ENCODE measurements at places on chromosomes 5 and 9.

DNA sequence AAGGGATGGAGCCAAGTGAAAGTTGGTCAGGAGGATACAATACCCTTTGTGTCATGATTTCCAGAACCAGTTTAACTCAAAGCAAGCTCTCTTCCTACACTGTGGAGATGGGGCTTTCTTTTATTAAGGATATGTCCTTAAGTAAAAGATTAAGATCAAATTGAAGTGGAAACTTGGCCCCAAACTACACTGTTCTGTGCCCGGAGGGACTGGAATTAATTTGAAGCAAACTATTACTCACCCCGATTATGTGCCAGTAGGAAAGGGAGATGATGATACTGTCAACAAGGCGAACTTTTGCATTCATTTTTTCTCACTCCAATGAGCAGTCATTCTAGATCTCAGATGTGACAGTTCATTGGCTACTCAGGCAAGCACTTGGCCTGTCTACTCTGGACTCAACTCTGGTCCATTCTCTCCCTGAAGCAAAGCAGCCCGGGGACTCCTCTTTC, 186.7 kb downstream of the NTRK2 start:
- no peak for DNase-seq

GRCh38 chr9:126533926-126534310, 79.8 kb upstream of the LMX1B start:
- DNase-seq = no peak

DNA sequence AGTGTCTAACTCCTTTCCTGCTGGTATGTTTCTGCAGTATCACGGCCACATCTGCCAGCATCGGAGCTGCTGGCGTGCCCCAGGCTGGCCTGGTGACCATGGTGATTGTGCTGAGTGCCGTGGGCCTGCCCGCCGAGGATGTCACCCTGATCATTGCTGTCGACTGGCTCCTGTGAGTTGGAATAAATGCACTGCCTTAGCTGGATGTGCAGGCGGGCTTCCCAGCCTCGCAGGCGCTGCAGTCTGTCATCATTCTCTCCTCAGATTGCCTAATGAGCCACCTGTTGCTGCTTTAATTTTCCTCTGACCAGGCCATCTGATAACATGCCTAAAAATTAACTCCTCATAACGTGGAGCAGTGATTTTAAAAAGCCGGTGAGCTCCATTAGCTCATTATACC, 79.1 kb upstream of the PLPP6 start:
- DNase-seq = no peak

- DNase-seq = no peak
Measured at GRCh38 chr9:115035841-115036612, 81.9 kb downstream of the TNC start.

DNA sequence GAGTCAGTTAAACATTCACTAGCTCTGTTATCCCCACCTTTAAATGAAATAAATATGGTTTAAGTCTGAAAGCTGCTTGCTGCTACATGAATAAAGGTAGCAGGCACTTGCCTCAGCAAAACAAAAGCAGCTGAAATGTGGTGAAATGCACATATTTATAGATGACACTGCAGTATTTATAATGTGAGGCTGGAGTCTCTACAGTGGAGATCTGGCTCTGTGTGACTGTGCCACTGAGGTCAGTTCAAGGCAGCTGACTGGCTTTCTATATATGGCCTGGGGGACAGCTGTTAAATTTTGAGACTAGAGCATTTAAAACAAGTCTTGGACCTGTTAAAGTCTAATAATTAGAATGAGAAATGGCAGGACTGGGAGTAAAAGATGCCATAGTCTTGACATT, 859.6 kb upstream of the SEMA6A start:
- no peak for DNase-seq

DNA sequence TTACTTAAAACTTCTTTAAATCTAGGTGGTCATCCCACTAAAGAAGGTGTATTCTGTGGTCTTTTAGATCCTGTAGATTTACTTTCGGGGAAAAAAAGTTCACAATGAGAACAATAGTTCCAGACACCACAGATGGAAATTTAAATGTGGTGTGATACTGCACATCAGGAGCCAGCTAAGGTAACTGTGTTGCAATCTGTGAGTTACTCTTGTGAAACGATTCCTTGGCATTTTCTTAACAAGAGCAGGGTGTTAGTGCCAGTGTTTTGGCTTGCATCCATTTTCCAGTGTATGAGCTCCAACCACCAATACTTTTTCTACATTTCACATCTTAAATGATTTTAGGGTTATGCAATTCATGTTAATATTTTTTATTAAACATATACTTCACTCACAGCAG, 674.5 kb downstream of the CETN3 start:
- no peak for DNase-seq

DNA sequence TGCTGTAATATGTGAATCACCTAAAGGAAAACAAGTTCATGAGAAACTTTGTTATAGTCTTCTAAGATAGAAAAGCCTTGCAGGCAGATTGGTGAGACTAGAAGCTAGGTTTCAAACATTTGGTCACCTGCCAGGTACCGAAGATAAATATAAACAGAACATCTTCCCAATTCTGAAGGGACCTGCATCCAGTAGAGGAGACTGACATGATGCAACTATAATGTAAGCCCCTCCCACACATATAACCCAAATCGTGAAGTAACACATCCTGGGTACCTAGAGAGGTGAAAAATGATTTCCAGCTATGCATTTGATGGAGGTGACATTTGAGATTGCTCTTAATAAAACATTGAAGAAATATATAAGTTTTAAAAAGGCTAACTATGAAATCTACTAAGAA, 29.9 kb downstream of the SHLD3 start:
- DNase-seq = no peak

DNA sequence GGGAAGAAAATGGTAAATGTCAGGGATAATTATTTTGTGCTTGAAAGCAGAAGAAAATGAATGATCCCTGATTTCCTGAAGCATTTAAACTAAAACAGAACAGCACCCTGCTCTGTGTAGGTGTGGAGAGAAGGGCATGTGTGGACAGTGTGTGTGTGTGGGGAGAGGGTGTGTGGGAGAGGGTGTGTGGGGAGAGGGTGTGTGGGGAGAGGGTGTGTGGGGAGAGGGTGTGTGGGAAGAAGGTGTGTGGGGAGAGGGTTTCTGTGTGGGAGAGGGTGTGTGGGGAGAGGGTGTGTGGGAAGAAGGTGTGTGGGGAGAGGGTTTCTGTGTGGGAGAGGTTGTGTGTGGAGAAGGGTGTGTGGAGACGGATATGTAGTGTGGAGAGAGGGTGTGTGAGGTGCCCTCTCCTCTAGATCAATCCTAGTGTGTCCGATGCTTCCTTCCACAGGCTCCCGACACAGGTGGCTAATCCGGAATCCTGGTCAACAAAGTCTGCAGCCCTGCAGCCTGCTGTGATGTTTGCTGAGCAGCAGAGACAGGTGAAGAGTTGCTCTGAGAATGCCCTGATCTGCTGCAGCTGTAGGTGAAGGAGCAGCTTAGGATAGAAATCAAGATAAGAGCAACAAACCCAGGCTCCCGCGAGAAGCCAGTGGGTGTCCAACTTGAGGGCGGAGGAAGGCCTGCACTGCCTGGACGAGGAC, 15.5 kb downstream of the IRX4 start:
- no peak for DNase-seq

DNA sequence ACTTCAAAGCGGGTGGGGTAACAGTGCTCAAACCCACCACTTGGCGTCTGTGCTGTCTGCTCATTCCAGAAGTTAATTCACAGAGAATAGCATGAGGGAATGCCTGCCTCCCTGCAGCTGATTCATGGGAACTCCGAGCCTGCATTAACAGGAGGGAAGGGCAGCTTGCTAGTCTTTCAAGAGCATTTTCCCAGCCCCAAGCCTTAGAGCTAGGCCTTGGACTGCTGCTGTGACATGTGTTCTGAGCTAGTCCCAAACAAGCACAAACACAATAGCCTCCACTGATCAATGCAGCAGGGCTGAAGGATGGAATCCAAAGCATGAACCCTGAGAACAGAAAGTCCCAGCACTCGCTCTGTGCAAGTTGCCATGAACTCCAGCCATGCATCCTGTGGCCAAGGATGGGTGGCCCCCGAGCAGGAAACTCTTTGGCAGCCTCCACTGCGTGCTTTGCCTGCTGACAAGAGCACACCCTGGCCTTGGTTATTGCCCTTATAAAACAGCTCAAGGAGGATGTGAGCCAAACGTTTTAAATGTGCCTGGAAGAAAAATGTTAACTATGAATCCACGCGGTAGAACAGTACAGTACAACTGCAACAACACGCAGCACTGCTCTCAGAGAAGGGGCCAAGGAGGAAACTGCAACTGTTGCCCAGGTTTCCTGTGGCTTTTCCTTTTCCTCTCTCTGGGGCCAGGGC, 653.1 kb upstream of the KLF4 start:
- no peak for DNase-seq

- DNase-seq = no peak
Measured at GRCh38 chr5:36763454-36763853, 113.1 kb upstream of the NIPBL start.

DNA sequence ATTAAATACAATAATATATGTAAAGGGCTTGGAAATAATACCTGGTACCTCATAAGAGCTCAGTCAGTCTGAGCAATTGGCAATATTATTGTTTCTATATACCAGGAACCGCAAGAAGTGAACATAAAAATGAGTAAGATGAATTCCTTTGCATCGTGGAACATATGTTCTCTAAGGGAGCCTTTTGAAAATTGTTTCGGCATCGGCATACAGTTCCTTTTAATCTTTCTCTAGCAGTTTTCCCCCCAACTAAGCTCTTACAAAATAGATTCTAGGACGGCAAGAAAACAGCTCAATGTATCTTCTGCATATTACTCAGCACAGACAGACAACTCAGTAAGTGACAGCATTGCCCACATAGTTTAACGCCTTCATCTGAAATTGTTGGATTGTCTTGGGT, 426.6 kb upstream of the WWC1 start:
- DNase-seq = no peak

DNA sequence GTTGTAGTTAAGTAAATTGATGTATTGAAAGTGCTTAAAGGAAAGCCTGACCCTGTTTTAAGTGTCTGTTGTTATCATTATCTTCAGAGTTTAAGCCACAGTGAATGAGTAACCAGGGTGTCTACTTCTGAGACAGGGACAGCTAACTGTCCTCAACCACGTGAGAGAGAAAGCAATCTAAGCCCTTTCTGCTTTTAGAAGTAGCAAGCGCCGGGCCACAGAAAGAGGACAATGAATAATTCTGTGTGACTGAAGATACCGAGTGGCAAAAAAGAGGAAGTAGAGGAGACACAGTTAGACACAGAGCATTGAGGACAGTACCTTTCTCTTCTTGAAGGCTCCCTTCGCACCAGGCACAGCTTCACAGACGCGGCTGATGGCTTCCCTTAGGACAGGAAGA, 86.3 kb downstream of the S1PR3 start:
- DNase-seq = no peak

Measured in C1 segment of cervical spinal cord (tissue), 14 donors.